ENCODE measurements at places on chromosomes 12 and 14.

DNA sequence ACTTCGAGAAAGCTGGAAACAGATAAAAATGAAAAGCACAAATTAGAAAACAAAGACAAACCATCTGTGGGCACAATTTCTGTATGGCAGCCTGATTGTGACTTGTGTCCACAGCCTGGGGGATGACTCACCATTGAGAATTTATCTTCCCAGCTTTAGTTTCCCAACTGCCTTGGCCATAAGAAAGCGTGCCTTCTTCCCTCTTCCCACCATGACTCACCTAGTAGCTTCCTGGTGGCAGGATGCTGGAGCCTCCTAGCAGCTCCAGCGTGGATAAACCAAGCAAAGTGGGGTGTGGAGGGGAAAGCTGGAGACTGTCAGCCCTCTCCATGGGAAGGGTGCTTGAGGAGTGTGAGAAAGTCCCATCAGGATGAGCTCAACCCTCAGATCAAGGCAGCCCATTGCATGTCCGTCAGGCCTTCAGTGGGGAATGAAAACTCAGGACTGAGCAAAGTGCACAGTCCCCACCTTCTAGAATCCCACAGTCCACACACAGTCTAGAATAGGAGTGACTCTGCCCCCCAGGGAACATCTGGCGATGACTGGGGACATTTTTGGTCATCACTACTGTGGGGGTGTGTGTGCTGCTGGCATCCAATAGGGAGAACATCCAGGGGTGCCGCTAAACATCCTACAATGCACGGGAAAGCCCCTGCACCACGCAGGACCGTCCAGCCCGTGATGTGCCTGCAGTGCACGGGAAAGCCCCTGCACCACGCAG is 22.4 kb upstream of the SERPINA6 start:
- no peak for DNase-seq

GRCh38 chr14:97788364-97788763 is 991.2 kb downstream of the VRK1 start:
- no peak for DNase-seq

- DNase-seq: no peak
Measured at GRCh38 chr12:46549527-46550265, 177.1 kb upstream of the SLC38A2 start.

- DNase-seq: no peak
Measured at GRCh38 chr12:28938056-28938455, 211.0 kb upstream of the FAR2 start.

DNA sequence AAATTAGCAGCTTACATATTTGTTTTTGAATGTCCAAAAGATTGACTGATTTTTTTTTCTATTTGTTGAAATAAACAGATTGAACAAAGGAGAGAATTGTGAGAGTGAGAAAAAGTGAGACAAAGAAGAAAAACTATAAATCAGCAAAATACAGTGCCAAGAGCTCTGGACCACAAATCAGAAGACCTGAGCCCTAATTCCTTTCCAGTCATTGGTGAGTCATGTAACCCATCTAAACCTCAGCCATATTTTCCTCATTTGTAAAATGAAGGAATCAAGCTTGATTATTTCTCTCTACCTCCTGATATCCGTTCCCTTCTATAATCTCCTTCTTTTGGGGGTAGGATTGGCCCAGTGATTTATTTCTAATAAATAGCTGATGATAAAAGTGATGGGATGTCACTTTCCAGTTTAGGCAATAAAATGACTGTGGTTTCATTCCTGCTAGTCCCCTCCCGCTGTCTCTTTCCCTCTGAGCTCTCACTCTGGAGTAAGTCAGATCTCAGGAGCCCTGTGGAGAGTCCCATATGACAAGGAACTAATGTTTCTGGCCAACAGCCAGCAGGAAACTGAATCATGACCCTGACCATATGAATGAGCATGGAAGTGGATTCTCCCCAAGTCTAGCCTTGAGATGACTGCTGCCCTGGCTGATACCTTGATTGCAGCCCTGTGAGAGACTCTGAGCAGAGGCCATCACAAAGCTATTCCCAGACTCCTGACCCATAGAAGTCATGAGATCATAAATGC is 218.9 kb downstream of the ACSS3 start:
- DNase-seq: no peak

DNA sequence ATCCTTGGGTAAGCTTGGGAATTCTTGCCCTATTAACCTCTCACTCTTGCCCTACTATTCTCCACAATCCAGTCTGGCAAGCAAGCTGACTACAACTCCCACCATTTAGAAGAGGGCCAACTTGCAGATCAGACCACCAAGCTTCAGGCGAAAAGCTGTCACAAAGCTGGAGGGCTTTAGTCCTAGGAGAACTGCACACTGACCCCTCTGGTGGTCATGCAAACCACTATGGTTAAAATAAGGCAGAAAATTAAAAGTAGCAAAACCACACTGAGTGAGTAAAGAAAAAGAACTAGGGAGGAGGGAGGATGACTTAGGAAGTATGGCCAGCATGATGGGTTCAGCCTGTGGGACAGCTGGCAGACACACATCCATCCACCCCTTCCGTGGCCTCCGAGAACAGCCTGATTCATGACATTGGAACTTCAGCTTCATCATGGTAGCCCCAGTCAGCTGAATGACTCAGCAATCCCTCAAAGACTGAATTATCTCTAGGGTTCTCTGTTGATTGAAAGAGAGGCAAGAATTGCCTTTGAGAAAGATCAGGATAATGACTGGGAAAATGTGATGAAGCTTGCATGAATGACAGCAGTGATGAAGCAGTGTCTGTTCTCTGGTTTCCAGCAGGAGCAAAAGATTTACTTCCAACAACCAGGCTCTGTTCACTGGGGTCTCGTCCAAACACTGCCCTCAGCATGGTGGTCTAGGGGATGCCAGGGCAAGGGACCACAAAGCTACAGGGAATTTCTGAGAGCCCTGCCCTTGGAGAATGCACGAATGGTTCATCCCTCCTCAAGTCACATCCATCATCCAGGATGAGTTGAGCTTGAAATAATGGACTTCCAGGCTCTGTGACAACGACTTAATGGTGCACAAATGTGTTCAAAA is 24.4 kb downstream of the PITPNM2 start:
- no peak for DNase-seq
